Activated CD8-positive, alpha-beta memory T cell treated with anti-CD3 and anti-CD28 coated beads for 1 hour (primary cell): ENCODE measurements at places on chromosomes 11 and 22.

- DNase-seq, result no peak
Measured at GRCh38 chr11:76149713-76150112, 56.6 kb downstream of the WNT11 start.

- peak; percentile 10 for DNase-seq
Measured at GRCh38 chr11:3947061-3947460, 91.6 kb downstream of the STIM1 start.

GRCh38 chr11:113690619-113691569, 15.2 kb downstream of the TMPRSS5 start:
- DNase-seq, result no peak

DNA sequence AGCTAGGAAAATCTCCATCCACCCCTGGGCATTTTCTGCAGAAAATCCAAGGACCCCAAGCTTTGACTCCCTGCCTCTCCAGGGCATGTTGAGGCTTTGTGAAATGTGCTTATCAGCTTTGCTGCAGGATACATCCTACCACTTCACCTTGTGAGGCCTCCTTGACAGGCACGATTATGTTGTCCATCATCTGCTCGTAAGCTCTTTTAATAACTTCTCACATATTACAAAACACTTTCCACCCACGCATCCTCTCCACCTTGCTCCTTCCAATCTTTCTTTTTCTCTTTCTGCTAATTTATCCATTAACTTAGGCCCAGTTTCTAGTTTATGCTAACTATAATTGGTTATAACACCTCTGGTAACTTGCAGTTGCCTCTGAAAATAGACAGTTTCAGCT, 147.0 kb upstream of the MTNR1B start:
- no peak for DNase-seq

DNA sequence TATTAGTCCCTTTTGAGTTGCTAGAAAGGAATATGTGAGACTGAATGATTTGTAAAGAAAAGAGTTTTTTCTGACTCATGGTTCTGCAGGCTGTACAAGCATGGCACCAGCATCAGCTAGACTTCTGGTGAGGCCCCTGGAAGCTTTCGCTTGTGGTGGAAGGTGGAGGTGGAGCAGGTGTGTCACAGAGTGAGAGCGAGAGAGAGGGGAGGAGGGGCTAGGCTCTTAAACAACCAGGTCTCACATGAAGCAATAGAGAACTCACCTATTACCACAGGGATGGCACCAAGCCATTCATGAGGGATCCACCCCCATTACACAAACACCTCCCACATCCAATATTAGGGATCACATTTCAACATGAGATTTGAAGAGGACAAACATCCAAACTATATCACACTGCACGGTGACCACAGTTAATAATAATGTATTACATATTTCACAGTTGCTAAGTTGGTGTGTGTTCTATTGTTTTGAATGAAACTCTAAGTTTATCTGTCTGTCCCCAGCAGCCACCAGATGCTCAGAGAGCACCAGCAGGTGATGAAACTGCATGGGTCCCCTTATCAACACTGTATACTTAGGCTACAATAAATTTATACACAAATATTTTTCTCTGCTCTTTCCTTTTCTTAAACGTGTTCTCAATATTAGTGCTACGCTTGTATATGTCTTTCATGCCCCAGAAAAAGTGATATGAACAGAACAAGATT, 14.1 kb downstream of the ZFP91 start:
- DNase-seq, result no peak

DNA sequence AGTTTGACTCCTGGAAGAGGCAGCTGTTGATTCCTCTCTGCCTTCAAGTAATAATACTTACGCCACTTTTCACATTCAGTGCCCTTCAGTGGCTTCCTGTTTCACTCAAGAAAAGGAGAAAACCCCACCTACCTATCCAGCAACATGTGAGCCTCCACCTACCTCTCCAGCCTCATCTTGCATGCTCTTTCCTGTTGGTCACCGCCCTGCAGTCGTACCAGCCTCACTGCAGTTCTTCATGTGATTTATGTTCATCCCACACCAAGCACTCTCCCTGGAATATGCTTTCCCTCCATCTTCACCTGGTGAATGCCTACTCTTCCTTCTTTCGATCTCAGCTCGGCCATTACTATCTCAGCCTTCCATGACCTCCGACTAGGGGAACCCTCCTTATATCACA, 21.8 kb upstream of the YWHAH start:
- DNase-seq, result no peak

DNA sequence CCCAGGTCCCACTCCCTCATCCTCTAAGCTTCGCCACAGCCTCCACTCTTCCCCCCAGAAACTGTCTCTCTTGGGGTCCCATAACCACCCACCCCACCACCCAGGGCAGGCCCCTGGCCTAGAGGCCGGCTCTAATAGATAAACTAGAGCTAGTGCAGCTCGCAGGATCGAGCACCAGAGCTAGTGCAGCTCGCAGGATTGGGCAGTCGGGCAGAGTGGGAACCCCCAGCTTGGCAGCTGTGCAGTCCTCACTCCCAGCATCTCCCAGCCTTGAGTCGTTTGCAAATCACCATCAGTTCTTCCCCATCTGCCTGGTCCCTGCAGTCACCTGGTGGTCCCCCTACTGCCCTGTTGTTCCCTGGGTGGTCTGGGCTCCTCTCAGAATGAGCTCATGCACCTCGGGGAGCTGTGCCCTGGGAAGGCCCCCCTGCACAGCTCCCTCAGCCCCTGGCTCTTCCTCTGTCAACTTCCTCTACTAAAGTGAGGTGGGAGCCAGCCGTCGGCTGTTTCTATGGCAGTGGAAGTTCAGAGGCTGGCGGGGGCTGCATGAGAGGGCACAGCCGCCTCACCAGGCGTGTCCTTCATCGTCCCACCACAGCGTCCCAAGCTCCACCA, 15.5 kb upstream of the SHANK2 start:
- no peak for DNase-seq

DNA sequence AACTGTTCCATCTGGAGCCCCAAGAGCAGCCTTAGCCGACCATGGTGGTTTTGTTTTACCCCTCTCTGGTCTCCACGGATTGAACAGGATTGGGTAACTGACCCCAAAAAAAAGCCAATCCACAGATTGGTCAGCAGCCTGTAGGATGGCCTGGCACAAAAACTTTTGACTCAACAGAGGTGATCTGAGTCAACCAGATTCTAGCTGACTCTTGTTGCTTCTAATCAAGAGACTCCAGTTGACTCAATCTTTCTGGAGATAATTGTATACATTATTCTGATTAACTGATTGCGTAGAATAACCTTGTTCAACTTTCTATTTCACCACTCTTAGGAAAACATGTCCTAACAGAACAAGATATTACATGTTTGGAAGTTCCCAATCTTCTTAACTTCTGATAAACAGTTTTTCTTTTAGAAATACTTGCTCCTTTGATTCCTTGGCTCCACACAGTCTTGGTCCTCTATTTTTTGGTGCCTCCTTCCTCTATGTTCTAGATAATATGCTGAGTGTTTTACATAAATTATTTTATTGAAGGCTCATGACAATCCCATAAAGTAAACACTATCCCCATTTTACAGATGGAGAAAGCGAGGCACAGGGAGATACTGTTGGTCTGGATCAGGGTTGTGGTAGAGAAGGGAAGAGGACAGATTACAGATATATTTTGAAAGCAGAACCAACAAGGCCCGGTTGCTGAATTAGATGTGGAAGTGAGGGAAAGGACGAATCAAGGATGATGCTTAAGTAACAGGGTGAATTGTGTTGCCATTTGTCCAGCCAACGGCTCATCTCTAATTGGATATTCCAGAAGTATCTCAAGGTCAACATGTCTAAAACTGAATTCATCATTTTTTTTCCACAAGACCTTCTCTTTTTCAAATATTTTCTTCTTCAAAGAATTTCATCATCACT, 11.5 kb upstream of the ZC3H12C start:
- no peak for DNase-seq

- DNase-seq, result no peak
Measured at GRCh38 chr11:62892077-62892922, 11.6 kb downstream of the SLC3A2 start.

- no peak for DNase-seq
Measured at GRCh38 chr11:75400146-75400865, 988 bp downstream of the RPS3 start.

DNA sequence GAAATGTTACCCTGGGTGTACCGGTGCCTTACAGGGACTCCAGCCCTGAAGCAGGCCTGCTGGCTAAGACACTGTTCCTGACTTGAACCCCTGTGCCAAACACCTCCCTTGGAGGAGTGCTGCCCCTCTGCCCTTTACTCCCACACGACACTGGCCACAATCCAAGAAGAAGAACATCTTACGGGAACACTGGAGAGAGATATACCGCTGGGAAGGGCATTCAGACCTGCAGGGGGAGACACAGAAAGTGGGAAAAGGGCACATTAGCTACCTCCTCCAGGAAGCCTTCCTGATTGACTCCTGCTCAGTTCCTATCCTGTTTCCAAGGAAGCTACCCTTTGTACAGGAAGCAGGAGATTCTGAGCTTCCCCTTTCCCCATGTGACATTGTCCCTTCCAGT, 18.7 kb downstream of the TMPRSS13 start:
- no peak for DNase-seq

GRCh38 chr11:111119751-111120150, 125.8 kb upstream of the POU2AF2 start:
- no peak for DNase-seq
